ENCODE measurements at places on chromosomes 2 and 18.

GRCh38 chr2:238242731-238243495, 3.1 kb upstream of the HES6 start:
- DNase-seq, result no peak

DNA sequence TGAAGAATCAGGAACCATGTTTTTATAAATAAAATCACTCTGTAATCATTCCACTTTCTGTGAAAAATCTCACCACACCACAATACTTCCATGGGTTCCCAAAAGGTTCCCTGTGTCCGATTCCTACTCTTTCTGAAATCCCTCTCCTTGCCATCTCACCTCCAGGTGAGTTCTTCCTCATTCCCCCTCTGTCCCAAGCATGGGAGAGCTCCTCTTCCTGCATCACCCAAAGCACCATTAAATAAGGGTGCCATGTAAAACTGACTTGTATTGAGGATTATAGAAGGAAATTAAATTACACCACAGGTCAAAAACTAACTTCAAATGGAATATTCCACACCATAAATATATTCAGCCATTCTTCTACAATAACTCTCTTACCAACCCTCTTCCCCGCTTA, 55.8 kb upstream of the ETAA1 start:
- no peak for DNase-seq

DNA sequence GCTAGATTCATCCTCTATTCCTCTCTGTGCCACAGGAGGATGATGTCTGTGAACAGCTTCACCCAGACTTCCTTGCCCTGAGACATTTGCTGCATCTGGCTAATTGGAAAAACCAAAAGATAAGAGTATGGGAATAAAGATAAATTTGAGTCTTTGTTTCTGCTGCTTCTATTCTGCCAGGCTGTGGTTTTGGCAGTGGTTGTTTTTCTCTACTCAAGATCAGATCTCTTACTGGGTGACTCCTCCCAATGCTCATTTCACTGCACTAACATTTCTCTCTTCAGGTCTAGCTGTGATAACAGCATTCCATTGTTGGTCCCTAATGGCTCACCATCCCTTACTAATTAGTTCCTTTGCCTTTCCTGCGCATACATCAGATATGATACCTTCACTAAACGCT, 89.5 kb downstream of the CALCRL start:
- DNase-seq, result no peak

DNA sequence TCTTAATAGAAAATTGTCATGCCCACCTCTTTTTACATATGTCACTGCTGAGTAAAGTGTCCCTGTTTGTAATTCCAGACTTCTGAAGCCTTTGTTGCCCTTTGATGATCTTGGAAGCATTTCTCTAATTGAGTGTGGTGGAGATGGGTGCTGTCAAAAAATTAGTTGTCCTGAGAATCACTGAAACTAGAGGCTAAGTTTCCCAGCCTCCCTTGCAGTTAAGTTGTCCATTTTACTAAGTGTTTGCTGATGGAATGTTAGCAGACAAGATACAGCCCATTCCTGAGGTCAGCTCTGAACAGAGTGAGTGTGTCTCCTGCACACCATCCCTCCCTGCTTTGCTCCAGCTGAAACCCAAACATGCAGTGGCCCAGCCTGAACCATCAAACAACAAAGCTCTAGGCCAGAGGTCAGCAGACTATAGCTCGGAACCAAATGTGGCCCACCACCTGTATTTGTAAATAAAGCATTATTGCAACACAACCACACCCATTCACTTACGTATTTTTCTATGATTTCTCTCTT, 28.1 kb upstream of the TMEM177 start:
- DNase-seq, result no peak

GRCh38 chr18:60182223-60182622, 190.4 kb downstream of the MC4R start:
- no peak for DNase-seq

GRCh38 chr2:152492131-152492530, 157.2 kb downstream of the FMNL2 start:
- DNase-seq, result no peak

GRCh38 chr18:57804557-57804956, 1.4 kb upstream of the ATP8B1 start:
- DNase-seq, result no peak

DNA sequence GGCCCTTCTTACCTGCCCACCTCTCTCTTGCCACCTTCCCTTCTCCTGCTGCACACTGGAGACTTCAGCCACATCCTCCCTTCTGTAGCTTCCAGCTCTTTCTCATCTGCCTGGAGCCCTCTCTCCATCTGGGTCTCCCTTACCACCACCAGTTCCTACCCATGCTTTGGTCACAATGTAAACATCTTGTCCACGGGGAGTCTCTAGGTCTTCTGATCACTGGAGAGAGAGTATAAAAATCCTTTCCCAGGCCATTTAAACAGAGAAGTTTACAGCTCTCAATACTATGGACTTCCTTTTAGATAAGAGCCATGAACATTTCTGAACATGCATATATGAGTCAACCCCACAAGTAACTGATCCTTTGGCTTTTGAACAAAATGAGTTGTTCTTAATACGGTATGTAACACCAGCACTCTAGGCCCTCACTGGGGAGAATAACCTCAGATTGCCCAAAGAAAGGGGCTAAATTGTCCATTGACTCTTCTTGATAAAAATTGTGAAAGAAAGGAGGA, 5.8 kb downstream of the ARHGAP25 start:
- no peak for DNase-seq

DNA sequence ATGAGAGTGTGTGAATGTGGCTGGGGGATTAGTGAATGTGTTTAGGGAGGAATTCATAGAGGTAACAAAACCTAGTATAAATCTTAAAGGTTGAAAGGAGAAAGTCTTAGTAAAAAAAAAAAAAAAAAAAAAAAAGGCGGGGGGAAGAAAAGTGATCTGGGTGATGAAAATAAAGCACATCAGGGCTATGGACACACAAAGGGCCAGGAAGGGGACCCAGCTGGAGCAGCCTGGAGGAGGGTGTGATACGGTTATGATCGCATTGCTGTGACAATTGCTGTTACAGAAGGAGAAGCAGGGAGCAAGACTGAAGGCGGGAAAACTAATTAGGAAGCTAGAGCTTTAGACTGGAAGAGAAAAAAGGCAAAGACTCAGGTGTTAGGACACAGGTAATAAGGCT, 85.4 kb downstream of the DLGAP1 start:
- DNase-seq, result no peak

GRCh38 chr2:112273349-112273748, 2.0 kb upstream of the ZC3H6 start:
- no peak for DNase-seq

DNA sequence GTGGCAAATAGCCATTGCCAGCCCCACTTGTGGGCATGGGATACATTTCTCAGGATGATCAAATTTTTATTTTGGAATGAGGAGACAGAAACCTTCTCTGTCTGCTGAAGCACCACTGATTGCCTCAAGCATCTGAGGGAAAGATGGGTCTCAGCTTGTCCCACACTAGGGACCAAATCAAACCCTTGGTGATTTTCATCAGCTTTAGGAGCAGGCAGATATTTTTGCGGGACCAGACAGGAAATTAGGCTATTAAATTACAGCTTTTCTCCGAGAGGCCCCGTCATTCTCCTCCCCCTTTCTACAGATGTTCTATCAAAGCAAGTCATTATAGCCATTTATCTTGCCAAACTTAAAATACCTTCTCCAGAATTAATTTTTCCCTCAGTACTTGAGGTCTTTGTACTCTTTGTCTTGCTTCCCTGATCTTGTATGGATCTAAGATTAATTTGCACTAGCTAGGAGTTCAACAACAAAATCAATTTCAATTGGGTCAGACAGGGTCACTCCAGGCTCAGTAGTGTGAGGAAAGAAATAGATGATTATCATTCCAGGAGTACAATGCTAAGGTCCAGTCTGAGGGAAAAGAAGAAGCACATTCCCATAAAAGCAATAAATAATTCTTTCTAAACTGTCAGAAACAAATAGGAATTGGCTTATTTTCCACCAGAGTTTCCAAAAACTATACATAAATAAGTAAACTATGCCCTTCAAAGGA, 818.1 kb upstream of the SOX11 start:
- no peak for DNase-seq

Measured in 8988T (cell line).